ENCODE measurements at places on chromosomes 11 and 22.
A peak's percentile ranks its signal among the peaks of the same experiment; 100 is the strongest.

- no peak for DNase-seq
Measured at GRCh38 chr11:128520888-128521681, 66.3 kb downstream of the ETS1 start.

- DNase-seq: peak; percentile 66
Measured at GRCh38 chr22:29306835-29307595, 565 bp downstream of the GAS2L1 start.

DNA sequence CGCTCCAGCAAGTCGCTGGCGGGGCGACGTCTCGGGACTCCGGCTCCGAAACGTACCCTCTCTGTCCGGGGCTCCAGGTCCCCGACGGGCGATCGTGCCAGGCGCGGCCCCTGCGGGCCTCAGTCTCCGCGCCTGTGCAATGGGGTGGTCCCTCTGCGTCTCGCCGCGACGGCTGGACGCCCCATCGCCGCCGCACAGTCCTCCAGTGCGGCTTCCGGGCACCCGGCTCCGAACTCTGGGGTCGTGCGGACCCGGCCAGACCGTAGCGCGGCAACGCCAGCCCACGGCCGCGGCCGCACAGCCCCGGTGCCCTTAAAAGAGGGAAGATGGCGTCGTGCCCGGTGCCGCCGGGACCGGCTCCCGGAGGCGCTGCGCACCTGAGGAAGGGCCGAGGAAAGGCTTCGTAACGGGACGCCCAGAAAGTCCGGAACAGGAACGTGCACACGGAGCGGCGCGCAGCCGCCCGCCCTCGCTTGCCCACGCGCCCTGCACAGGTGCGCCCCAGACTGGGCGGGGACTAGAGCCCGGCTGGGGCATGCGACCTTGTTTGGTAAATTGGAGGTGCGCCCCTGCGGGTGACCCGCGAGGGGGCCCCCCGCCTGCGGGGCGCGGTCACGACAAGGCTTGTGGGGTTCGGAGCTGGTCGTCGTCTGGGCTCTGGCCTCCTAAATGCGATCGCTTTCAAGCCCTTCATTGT lies 525 bp downstream of the BIK start:
- DNase-seq: no peak

DNA sequence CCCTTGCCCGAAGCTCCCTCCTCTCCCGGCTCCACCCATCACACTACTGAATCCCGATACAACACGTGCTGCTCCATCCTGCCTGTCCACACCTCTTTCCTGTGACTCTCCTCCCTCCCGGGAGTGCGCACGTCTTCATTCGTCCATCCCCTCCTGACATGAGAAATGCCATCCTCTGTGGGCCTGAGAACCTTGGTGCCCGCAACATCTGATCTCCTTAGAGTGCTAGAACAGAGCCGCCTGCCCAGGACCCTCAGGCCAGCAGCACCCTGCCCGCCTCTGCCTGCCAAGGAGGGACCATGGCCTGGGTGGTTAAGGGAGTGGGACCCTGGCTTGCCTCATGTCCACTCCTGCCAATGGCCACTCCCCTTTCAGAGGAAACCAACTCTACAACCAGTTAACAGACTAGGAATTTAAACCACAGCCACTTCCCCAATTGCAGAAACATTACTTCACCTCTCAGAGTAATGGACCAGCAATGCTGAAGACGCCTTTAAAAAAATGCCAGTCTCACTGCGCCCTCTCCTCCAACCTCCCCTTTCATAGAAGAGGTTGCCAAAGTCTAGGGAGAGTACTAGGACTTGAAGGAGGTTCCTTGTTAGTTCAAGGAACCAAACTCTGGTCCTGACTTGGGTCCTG lies 466.3 kb downstream of the OPCML start:
- no peak for DNase-seq

GRCh38 chr11:66290330-66290621 lies 1.3 kb upstream of the YIF1A start:
- no peak for DNase-seq
